Muscle of back (tissue), 13 donors: ENCODE measurements at places on chromosomes 12 and 14.

- DNase-seq: no peak
Observed at GRCh38 chr12:52942901-52943181, 6.1 kb upstream of the KRT18 start.

- no peak for DNase-seq
Observed at GRCh38 chr12:11685716-11686115, 36.2 kb downstream of the ETV6 start.

GRCh38 chr12:104835317-104835716 is 122.8 kb downstream of the SLC41A2 start:
- no peak for DNase-seq

DNA sequence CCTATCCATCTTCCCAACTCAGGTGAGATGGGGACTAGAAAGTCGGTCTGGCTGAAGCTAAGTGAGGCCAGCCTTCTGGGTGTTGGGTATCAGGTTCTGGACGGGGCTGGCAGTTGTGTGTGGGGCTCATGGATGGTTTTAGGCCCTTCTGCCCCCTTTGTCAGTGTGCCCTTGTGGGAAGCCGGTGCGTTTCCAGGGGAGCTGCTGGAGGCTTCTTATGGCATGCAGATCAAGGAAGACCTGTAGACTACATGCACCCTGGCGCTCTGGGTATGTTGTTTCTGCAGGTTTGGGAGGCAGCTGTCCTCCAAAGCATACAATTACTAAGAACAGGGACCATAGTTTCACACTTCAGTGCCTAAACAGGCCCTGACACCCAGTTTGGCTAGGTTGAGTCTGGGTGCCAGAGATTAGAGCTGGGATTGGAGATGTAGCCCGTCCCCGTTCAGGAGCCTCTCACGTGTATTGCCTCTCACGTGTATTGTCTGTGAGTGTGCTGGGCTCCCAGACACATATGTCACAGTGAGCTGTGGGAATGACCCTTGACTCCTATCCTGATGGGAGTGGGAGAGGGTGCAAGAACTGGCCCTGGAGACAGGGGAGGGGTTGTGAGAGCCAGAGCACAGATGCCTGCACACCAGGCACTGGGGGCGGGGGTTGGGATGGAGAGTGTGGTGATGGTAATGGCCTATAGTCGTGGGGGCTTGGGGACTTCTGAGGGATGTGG is 84.4 kb downstream of the SLC25A47 start:
- no peak for DNase-seq

DNA sequence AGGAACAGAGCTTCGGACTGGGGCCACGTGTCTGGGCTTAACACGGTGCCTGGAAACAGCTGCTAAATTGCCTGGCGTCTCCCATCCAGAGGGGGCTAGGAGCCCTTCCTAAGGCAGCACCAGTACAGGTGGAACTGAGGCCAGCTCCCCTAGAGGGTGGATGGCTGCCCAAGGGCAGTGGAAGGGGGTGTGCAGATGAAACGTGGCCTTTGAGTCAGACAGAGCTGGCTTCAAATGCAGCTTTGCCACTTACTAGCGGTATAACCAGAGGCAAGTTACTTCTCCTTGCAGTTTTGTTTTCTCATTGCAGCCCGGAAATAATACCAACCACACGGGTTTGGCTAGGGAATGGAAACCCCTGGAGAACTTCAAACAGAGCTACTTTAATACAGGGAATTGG is 59.3 kb upstream of the SLC24A4 start:
- no peak for DNase-seq

GRCh38 chr14:76326918-76327689 is 48.8 kb upstream of the ESRRB start:
- DNase-seq: no peak

DNA sequence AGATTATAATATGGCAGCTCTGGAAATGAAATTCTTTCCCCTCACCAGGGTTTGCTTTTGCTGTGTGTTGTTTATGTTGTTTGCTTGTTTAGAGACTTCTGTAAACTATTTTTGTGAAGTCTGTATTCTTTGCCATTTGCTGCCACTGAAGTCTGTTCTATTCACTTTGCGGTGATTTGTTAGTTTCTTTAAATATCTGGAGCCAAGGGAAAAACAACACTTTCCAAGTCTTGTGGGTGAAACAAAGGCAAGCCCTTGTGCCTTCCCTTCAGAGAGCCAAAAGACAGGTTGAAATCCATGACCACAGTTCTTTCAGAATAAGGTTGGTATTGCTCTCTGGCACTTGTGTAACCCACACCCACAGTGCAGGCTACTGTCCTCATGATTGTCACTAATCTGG is 59.5 kb upstream of the RNU6-7 start:
- no peak for DNase-seq

DNA sequence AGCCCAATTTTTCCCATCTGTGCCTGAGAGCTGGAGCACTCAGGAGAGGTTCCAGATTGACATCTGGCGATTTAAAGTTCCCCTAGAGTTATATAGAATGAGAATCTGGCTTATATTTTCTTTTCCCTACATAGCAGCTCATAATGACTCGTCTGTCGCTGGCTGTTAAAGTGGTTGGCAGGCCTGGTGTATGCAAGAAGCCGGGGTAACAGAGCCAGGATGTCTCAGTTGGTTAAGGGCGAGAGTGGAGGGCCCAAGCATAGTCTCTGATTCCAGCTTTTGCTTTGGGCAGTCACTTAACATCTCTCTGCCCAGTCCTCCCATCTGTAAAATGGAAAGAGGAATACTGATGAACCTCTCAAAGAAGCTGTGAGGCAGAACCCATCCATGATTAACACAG is 751.6 kb downstream of the NOVA1 start:
- peak; percentile 26 for DNase-seq
